AG10803 (cell line): ENCODE measurements at places on chromosomes 7 and 10.

- DNase-seq, result no peak
Measured at GRCh38 chr7:104883248-104883717, 130.7 kb upstream of the KMT2E start.

DNA sequence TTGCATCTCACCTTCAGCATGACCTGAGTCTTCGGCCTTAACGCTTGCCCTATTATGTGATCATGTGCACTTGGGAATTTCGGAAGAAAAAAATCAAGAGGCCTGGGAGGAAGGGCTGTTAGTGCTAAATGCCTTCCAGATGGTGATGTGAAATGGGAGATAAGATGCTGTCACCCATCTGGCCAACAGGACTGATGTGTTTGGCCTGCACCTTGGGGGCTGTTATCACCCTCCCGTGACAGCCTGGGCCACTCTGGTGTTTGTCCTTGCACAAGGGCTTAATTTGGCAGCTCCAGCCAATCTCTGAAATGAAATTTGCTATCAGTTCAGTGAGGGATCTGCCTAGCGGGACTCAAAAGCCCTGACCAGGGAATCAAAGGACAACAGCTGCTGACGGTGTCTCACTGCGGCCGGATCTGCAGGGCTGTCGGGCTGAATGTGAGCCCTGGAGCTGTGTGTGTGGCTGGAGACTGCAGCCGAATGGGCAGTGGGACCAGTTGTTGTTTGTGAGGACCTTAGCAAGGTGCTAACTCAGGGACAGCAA, 131.4 kb upstream of the BTBD16 start:
- DNase-seq, result no peak

DNA sequence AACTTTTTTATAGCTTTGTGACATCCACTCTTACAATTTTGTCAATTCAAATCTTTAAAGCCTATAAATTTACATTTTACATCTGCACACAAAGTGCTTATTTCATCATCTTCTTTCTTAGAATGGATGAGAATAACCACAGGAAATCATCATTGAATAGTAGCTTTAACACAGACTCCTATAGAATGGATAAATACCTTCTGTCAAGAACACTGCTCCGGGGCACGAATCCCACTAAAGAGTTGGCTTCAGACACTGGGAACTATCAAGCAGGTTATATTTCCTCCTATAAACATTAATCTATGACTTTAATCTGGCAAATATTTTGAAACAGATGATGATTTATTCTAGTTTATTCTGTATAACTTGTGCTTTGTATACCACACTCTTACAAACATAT, 269.7 kb upstream of the TPK1 start:
- no peak for DNase-seq

GRCh38 chr7:40644454-40645188, 509.8 kb downstream of the SUGCT start:
- DNase-seq, result no peak

- peak; percentile 3 for DNase-seq
Measured at GRCh38 chr7:33108554-33109004, 625 bp downstream of the RP9 start.

- DNase-seq, result no peak
Measured at GRCh38 chr7:41107938-41108448, 594.9 kb downstream of the INHBA start.

GRCh38 chr10:95517536-95518454, 43.4 kb downstream of the SORBS1 start:
- DNase-seq, result peak; percentile 53

DNA sequence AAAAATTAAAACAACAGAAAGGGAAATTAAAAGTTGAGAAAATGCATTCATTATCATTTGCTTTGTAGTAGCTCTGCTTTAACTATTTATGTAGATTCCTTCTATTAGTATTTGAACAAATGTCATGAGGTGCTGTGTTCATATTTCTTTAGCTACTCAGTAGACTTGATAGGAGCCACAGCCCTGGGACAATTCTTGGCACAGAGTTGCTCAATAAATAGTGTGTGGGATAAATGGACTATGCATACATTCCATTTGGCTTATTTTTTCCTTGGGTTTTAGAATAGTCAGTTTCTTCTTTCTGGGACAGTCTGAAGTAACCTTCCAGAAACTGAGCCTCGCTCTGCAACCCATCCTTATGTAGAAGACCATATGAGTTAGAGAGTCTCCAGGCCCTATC, 13.4 kb downstream of the RPP30 start:
- DNase-seq, result peak; percentile 82

- DNase-seq, result peak; percentile 89
Measured at GRCh38 chr7:27130540-27131389, at the start of gene HOXA4. Gene HOXA4, minus strand, starts transcription at chr7:27130757. Its CDS starts 24 bp downstream, at chr7:27130733.

DNA sequence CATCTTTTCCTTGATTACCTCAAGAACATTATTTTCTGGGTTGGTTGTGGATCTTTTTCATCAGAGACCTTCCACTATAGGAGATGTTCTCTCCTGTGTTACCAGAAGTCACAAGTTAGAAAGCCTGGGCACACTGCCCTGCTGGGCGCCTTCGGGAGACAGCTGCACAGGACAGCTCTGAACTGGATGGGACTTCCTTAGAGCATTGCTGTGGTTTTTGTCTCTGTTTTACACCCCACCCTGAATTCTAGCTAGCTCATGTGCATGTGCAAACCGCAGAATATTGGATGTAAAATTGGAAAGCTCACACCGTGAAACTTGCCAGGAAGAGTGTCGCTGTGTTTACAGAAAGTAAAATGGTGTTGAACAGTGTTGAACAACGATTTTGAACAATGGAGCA, 54.4 kb upstream of the SEC61G start:
- DNase-seq, result peak; percentile 48

DNA sequence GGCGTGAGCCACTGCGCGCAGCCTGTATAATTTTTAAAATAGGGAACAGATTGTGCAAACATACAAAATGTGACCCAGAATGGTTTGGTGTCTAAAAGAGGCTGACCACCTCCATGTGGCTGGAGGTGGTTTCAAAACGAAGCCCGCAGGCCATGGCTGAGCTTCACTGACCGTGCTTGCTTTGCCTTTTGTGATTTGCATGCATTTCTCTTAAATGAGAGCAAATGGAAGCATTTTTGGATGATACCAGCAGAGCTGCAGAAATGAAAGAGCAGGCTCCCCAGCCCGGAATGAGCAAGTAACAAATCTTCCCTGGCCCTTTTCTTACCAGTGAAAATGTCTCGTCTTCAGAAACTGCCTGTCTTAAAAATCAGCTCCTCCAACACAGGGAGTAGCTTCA, 239.9 kb downstream of the CAMK1D start:
- DNase-seq, result no peak

DNA sequence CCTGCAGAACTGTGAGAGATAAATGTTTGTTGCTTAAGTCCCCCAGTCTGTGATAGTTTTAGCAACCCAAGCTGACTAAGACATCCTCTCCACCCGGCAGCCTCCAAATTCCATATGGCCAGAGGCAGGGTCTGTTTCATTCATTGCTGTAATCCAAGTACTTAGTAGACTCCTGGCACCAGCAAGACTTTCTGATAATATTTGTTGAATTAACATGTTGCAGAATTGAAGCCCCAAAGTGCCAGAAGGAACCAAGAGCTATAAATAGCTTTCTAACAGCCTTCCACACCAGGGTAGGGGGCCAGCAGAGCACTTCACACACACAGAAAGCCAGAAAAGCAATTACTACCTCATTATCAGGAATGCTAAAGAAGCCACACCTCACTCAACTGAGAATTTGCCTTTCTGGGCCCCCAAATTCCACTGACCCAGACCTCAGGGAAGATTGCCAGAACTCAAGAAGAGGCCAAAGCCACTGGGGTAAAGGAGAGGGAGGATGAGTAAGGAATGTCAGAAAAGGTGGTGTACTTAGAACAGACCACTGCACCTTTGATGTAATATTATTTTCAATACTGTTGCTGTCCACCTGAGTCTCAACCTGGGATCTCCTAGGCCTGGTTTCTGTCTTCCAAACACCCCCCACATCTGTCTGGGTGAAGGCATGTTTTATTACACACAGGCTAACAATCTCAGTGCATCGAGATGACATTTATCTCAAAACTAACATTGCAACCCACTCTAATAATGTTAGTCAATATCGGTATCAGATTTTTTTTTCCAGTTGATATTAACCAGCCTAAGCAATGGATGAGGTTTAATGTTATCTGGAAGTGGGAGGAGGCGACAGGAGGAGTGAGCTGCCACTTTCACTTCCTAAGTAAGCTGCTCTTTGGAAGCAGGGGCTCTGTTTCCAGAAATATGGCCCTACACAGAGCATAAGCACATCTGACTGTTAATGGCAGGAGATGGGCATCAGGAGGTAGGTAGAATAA, 5.5 kb downstream of the NOD1 start:
- peak; percentile 93 for DNase-seq

DNA sequence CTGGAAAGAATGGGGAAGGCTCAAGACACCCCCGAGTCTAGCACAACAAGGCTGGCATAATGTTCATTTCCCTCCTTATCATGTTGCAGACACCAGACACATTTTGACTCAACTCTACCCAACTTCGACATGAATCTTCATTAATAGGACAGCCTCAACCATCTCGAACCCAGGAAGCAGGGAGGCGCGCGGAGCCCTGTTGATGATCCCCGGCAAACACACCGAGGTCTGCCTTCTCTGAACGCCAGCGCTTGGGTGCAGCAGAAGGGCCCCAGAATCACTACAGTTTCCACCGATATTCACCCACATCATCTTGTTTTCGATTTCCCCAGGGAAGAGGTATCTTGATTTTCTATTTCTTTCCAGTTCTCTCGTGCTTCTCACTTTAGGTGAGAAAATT, 563.6 kb downstream of the TCERG1L start:
- no peak for DNase-seq

- DNase-seq, result no peak
Measured at GRCh38 chr10:82390866-82391658, 516.1 kb downstream of the NRG3 start.

- peak; percentile 70 for DNase-seq
Measured at GRCh38 chr7:234708-235553, 42.6 kb downstream of the FAM20C start.

DNA sequence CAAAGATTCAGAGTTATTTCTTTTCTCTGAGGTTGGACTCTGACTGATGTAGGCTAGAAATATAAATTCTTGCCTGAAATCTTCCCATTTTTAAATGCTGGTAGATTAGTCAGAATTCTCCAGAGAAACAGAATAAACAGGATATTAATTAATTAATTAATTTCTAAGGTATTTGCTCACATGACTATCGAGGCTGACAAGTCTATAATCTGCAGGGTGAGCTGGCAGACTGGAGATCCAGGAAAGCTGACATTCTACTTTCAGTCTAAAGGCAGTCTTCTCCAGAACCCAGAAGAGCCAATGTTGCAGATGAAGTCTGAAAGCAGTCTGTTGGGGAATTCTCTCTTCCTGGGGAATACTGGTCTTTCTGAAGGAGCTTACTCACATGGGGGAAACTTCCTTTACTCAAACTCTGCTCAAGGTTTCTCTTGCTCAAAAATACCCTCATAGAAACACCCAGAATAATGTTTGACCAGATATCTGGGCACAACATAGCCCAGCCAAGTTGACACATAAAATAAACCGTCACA, 189.7 kb downstream of the KIF20B start:
- DNase-seq, result no peak

DNA sequence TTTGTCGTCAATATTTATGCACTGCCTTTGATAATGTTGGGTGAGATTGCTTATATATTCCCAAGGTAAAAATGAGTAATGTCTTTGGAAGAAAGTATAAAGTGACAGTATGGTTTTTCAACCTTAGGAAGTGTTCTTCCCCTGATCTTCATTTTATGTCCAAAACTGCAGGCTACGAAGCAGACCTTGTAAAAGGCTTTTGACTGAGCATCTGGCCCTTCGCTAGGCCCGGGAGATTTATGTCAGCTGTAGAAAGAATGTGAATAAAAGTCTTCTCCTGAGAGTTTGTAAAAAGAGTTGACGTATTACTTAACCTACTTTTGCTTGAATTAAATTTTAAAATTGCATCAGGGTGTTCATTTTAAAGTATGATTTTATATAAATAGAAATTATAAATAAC, 116.8 kb downstream of the CPED1 start:
- no peak for DNase-seq

DNA sequence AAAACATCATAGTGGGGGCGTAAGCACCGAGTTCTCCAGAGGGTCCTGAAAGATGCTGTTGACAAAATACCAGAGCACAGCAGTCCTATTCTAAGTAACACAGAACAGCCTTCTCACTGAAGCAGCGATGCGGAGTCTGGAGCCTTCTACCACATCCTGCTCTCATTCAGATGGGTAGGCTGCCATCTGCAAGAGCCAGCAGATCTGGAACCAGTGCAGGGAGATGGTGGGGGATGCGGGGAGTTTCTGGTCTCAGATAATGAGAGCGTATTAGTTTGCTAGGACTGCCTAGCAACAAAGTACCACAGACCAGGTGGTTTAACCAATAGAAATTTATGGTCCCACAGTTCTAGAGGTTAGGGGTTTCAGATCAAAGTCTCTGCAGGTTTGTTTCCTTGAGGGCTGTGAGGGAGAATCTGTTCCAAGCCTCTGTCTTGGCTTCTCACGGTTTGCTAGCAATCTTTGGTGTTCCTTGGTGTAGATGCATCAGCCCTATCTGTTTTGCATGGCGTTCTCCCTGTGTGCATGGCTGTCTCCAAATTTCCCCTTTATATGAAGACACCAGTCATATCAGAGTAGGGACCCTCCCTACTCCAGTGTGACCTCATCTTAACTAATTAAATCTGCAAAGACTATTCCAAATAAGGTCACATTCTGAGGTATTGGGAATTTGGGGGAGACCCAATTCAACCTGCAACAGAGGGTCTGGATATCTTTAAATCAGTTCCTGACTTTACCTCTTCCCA, 52.0 kb upstream of the STEAP1B start:
- DNase-seq, result no peak

DNA sequence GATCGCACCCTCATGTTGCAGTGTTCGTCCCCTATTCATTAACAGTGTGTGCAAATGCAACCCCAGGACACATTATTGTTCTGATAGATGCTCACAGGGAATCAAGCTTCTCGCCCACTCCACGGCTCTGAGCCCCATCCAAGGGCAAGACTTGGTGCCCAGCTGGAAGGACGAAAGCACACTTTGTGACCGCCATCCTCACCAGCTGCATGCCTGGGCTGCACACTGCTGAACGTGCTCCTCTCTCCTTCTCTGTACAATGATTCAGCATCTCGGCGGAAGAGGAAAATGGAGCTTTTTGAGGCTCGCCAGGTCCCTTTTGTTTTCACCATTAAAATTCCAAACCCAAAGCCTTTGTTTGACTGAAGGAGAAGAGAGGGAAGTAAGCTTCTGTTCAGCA, 41.9 kb downstream of the MKI67 start:
- DNase-seq, result no peak

DNA sequence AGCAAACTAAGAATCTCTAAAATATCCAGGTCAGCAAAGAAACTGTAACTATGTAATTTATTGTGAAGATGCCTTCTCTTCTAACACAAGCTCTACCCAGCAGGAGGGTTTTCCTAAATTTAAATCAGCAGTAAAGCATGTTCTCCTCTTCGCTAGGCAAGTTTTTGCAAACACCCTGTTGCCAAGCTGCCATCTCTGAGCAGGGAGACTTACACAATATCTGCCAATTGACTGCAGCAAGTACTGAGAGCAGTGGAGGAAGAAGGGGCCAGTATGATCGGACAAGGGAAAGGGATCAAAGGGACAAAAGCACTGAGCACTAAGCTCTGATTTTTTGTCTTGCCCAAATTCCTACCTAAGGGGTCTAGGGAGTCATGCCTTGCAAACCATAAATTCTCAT, 16.0 kb upstream of the LANCL2 start:
- peak; percentile 25 for DNase-seq
